ENCODE measurements at places on chromosomes 12 and 14.

- DNase-seq: peak; percentile 97
These were observed 214.9 kb upstream of the HMGA2 start for GRCh38 chr12:65609359-65609771.

GRCh38 chr14:49991491-49991890 lies 98.6 kb downstream of the ARF6 start:
- DNase-seq: no peak

DNA sequence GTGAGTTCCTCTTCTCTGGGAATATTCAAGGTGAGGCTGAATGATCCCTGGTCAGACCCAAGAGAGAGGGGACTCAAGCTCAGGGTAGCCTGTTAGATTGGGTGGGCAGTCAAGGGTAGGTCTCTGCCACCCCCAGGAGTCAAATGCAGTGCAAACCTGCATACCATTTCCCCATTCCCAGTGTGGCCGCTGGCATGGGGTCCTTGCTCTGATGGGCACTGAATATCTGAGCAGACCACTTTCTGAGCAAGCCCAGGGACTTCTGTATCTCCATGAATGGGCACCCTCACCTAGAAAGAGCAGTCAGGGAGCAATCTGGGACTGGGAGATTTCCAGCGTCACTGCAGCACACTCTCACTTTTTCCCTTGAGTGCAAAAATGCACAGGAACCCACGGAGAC lies 573.7 kb downstream of the BCL11B start:
- no peak for DNase-seq

DNA sequence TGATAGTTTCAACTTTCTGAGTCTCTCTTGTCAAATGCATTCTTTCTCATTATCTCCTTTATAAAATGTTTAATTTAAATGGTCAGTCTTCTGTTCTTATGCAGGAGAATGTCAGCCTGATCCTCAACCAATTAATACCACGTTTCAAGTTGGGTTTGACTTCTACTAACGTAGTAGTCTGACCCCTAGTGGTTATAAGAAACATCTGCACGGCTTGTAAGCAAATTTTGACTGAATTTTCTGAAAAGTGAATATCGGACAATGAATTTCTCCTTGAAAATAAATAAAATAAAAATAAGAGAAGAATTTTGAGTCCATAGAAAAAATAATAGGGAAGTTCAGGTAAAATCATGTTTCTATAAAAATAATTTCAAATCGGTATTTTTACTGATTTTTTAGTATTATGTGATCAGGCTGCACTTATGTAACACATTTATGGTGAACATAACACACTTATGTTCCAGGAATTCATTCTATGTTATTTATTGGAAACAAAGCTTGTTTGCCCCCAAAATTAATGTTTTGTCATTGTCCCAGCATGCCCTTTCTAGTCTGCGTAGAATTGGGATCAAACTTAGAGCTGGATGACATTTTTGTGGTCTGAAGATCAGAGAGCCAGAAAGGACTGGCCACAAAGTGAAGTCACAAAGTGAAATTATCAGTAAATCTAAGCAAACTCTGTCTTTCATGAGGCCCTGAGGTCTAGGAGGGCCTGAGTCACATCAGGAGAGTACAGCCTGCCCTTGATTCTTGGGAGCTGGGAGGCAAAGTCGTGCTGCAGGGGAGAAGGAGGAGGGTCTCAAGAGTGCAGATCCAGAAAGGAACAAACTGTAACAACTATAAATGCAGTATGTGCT lies 101.2 kb upstream of the STXBP6 start:
- DNase-seq: peak; percentile 58

DNA sequence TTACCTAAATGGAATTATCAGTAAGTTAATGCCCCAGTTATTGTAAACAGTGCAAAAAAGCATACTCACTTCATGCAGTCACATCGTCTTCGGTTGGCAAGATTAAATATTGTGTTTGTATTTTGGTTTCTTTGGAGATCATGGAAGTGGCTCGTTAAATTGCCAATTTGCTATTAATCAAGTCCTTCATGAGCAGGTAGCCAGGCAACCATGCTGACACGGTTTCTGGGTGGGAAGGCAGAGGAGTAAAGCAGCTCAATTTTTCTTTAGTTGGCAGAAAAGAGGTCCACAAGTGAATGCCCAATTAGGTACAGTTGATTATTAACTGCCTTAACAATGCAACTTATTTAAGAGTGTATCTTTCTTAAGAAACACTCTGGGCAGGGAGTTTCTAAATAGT lies 43.9 kb downstream of the PPP4R3A start:
- no peak for DNase-seq

DNA sequence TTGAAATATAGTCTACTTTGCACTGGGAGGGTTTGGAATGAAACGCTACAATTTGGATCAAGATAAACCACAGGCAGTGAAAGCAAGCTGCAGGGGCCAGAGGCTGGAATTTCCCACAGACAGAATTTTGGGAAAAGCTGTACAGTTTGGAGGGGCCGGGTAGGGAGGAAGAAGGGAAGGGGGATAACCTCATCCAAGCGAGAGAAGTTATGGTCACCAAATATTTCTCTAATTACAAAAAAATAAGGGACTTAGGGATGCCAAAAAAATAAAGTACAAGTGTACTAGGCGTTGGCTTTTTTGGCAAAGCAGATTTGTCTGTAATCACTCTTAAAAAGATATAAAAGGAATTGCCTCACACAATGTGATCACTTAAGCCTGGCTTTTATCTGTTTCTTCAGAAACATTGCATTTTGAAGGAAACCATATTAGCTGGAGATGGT lies 31.2 kb upstream of the ADGRD1 start:
- no peak for DNase-seq

DNA sequence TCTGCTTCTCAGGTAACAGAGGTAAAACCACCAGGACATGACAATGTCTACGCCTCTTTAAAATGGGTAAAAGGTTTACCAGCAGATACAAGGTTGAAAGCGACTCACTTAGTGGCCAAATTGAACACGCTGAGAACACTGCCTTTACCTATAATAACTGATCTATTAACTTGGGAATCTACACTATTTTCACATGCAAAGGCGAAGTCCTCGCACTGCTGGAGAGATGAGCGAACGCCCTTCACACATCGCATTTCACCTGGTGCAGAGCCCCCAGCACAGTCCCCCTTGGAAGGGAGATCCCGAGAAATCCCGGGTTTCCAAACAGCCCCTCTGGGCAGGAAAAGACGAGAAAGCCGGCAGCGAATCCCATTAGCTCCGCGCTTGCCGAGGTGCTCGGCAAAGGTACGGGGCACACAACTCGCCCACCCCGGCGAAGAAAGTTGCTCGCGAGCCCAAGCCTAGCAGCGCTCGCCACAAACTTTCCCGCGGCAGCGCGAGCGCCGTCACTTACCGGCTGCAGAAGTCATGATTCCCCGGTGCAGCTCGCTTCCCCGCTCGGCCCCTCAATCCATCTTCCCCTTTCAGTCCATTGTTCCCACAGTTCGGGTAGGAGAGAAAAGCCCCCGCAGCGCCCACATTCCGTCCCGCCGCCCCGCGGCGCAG lies 423 bp downstream of the FGD6 start:
- no peak for DNase-seq

GRCh38 chr12:103824845-103825244 lies 16.2 kb downstream of the NT5DC3 start:
- DNase-seq: no peak
